ENCODE measurements at places on chromosomes 4 and X.

GRCh38 chr4:1797861-1798579 is 4.9 kb downstream of the FGFR3 start:
- no peak for DNase-seq

GRCh38 chrX:104288961-104289360 is 34.2 kb upstream of the ESX1 start:
- no peak for DNase-seq

DNA sequence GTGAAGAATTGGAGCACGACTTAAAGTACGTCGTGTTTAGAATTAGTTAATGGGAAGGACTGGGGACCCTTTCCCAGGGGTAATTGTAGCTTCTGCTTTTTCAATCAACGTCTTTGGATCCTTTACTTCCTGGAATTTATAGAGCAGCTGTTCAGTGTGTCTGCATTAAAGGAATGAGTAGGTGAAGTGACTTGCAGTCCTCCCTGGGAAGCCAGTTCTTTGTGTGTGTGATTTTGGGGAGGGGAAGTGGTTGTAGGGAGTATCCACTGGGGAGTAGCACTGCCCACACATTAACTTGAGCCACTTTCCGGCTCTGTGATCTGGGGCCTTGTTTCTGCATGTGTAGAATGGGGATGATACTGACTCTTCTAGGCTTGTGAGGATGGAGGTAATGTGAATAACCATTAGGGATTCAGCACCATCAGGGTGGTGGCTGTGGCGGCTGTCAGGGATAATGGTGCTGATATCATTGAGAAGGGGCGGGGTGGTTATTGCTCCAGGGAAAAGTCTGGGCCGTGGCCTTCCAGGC is 54.7 kb downstream of the TMEM131L start:
- DNase-seq = no peak

DNA sequence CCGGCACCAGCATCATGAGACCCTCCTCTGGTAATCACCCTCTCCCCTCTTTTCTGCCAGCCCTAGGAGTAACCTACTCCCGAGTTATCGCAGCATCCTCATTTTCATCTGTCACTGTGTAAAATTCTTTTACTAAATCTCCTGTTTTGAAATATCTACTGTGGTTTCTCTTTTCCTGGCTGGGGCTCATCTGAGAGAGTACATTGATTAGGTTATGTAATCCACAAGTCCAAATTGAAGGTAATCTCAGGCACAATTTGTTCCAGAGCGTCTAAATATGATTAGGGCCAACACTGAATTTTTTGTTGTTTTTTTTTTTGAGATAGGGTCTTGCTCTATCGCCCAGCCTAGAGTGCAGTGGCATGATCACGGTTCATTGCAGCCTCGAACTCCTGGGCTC is 142.4 kb downstream of the SMIM20 start:
- DNase-seq = no peak

GRCh38 chrX:107522901-107523300 is 73.4 kb downstream of the FRMPD3 start:
- no peak for DNase-seq

DNA sequence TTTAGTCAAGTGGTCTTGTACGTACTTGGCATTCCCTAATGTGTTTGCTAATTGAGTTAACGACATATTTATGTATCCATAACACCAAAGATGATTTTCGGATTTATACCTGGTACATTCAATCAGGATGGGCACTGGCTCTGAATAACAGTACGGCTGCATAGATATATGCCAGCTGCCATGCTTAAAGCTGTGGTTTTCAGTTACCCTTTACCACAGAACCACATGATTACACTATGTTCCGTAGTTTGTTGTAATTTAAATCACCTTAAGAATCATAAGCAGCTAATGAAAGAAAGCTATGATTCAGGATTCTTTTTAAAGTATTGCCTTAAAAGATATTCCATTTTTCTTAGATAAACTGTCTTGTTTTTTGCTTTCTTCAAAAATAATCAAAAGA is 53.6 kb downstream of the FIP1L1 start:
- DNase-seq = no peak

GRCh38 chr4:15147714-15148113 is 145.4 kb downstream of the CPEB2 start:
- no peak for DNase-seq

GRCh38 chr4:165027762-165028402 is 3.9 kb upstream of the TRIM60 start:
- DNase-seq = no peak

DNA sequence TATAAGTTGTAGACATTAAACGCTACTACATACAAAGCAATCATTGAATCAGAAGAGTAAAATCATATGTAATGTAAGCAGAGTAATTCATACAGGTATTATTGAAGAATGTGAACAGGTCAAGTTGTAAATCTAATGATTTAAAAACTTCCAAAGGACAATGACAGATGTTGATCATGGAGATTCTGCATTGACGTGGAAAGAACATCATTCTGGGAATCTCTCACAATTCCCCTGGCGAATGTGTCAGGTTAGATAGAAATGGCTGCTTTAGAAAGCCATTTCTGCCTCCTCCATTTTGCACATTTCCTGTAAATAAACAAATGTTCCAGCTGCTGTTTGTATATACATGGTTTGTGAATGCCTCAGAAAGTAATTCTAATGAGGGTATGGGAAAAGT is 719.4 kb downstream of the ADGRL3 start:
- no peak for DNase-seq

DNA sequence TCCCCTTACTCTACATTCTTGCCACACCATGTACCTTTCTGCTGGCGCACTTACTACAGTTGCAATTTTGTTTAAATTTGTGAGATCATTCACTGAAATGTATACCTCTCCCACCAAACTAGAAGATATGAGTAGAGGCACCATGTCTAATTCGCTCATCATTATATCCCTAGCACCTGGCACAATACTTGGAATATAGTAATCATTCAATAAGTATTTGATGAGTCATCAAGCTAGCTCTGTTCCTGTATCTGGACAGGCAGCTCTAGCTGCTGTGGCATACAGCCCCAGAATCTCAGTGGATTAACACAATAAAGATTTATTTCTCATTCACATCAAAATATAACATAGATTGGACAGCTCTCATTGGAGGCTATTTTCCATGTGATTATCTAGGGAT is 245.9 kb downstream of the IDS start:
- no peak for DNase-seq

DNA sequence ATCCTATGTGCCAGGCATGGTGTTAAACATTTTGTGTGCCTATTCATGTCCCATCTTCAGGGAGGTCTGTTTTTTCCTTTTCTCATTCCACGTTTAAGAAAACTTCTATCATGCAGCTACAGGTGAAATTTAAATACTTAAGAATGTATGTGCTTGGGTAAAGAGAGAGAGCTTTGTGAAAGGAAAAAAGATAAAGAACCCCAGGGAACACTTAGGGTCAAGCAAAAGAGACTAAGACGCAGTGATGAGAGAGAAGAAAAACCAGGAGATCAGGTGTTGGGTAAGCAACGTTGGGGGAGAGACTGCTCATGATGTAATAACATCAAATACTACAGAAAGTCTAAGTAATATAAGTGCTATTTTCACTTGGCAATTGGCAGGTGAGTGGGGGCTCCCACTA is 253.7 kb downstream of the GRXCR1 start:
- no peak for DNase-seq

- DNase-seq = no peak
Measured at GRCh38 chr4:168981460-168981859, 28.6 kb downstream of the CBR4 start.

DNA sequence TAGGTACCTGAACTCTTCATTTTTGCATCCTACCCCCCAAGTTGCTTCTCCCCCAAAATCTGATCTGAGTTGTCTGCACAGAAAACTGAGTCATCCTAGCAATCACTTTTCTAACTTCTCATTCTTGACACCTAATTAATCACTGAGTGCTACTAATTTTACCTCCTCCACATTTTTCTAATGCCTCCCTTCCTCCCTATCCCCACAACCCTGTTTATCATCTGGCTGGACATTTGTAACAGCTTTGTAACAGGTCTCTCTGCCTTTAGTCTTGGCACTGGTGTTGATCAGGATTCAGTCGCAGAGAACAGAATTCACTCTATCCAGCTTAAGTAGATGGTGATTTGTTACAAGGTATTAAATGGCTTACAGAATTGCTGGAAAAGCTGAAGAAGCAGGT is 303.9 kb upstream of the GATB start:
- no peak for DNase-seq
